Esophagus squamous epithelium (tissue), 5 donors: ENCODE measurements at places on chromosomes 4 and X.
A peak's percentile ranks its signal among the peaks of the same experiment; 100 is the strongest.

GRCh38 chrX:20527558-20528011 lies 260.9 kb upstream of the RPS6KA3 start:
- no peaks in the 10 kb centered on the region for H3K36me3 ChIP-seq
- no peak for DNase-seq
- no peaks in the 10 kb centered on the region for H3K27me3 ChIP-seq
- no peaks in the 10 kb centered on the region for H3K4me1 ChIP-seq

DNA sequence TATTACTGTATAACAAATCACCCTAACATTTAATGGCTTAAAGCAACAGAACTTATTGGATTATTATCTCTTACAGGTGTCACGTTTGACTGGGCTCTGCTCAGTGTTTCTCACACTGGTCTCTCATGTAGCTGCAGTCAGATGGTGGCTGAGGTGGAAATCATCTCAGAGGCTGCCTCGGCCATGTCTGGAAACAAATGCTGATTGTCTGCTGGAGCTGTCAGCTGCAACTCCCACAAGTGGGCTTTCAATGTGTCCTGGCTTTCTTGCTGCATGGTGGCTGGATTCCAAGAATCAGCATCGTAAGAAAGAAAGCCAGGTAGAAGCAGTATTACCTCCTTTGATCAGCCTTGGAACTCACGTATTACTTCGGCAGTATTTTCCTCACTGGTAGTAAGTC lies 277.6 kb downstream of the SPANXN1 start:
- H3K4me1 ChIP-seq = no peaks in the 10 kb centered on the region
- DNase-seq = no peak
- H3K27me3 ChIP-seq = no peaks in the 10 kb centered on the region
- H3K27ac ChIP-seq = no peak overlapping the region
- H3K36me3 ChIP-seq = no peaks in the 10 kb centered on the region

DNA sequence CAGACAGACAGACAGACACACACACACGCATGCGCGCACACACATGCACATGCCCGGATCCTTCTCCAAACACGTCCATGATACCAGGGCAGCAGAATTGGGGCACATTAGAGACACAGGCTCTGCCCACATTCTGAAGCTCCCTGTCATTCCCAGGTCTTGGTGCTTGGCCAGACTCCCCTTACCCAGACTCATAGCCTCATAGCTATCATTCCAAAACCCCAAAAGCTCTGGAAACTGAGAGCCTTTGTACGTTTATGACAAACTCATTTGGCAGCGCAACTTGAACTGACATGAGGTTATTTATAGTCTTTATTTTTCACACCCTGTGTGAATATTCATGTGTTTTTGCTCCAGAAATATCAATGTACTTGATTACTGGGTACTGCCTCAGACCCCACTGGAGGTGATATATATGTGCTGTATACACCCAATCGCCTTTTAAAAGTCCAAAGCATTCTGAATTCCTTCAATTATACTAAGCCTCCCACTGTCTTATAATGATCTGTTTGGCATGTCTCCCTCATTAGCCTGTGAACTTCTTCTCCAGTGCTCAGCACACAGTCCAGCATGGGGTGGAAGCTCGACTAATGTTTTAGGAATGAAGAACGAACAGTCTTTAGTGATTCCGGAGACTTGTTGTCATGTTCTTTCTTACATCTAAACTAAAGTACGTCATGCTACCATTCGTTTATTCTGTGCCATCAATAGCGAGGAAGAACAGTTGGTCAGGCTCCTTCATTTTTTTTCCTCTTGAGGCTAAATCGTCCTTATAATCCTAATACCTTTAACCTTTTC lies 45.0 kb downstream of the RTL9 start:
- H3K27ac ChIP-seq = no peak overlapping the region
- no peak overlapping the region for H3K4me3 ChIP-seq
- no peak for DNase-seq
- no peaks in the 10 kb centered on the region for H3K27me3 ChIP-seq

DNA sequence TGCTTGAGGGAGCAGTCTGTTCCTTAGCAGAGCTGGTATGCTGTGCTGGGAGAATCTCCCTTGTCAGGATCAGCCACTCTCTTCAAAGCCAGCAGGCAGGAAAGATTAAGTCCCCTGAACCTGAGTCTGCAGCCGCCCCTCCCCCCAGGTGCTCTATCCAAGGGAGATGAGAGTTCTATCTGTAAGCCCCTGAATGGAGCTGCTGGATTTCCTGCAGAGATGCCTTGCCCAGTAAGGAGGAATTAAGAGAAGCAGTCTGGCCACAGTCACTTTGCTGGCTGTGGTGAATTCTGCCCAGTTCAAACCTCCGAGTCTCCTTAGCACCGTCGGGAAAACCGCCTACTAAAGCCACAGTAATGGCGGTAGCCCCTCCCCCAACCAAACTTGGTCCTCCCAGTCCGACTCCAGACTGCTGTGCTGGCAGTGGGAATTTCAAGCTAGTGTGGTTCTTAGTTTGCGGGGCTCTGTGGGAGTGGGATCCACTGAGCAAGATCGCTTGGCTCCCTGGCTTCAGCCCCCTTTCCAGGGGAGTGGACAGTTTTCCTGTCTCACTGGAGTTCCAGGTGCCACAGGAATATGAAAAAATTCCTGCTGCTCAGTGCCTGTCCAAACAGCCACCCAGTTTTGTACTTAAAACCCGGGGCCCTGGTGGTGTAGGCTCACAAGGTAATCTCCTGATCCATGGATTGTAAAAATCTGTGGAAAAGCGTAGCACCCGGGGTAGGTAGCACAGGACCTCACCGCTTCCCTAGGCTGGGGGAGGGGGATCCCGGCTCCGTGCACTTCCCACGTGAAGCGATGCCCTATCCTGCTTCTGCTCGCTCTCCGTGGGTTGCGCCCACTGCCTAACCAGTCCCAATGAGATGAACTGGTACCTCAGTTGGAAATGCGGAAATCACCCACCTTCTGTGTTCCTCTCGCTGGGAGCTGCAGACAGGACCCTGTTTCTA lies 38.0 kb downstream of the RAB28 start:
- no peak overlapping the region for H3K4me3 ChIP-seq
- no peaks in the 10 kb centered on the region for H3K27me3 ChIP-seq

GRCh38 chrX:39930786-39931528 lies 166.8 kb downstream of the BCOR start:
- no peak overlapping the region for H3K4me3 ChIP-seq
- no peaks in the 10 kb centered on the region for H3K36me3 ChIP-seq
- H3K4me1 ChIP-seq = no peaks in the 10 kb centered on the region

DNA sequence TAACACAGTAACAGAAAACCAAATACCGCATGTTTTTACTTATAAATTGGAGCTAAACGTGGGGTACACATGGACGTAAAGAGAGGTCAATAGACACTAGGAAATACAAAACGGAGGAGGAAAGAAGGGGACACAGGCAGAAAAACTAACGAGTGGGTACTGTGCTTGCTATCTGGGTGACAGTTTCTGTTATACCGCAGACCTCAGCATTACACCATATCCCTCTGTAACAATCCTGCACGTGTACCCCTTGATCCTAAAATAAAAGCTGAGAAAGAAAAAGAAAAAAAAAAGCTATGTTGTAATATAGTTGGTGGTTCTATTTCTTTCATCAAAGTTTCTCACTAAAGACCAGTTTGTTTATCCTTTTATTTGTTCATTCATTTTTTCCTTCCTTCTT lies 47.9 kb upstream of the UNC5C start:
- H3K4me3 ChIP-seq = no peak overlapping the region
- H3K4me1 ChIP-seq = no peaks in the 10 kb centered on the region
- H3K27ac ChIP-seq = no peak overlapping the region
- no peak for DNase-seq

- H3K27me3 ChIP-seq = no peaks in the 10 kb centered on the region
- peaks cover 25% of the 10 kb centered on the region for H3K4me1 ChIP-seq
- H3K4me3 ChIP-seq = no peak overlapping the region
- no peak overlapping the region for H3K27ac ChIP-seq
Observed at GRCh38 chr4:7330031-7330596, 104.6 kb downstream of the PSAPL1 start.

GRCh38 chr4:13963601-13964000 lies 336.1 kb upstream of the BOD1L1 start:
- no peak for DNase-seq
- no peaks in the 10 kb centered on the region for H3K27me3 ChIP-seq
- H3K4me1 ChIP-seq = no peaks in the 10 kb centered on the region
- no peak overlapping the region for H3K4me3 ChIP-seq
- H3K27ac ChIP-seq = no peak overlapping the region

DNA sequence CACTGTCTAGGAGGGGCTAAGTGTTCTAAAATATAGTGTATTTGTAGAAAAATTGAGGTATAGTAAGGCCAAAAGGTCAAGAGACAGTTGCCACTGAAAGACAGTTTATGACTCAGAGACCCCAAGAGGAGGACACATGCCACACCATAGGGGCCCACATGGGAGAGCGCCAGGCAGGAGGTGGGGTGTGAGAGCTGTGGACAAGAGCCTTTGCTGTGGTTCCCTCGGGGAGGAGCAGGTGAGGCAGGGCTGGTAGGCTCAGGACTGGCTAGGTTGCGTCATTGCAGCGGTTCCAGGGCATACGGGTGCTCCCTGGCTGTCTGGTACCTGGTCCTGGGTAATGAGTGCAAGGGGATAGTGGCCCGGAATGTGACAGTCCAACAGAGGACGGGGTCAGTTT lies 37.6 kb downstream of the CCNQ start:
- H3K4me3 ChIP-seq = no peak overlapping the region
- H3K27ac ChIP-seq = no peak overlapping the region
- H3K4me1 ChIP-seq = no peaks in the 10 kb centered on the region
- H3K27me3 ChIP-seq = no peaks in the 10 kb centered on the region

GRCh38 chrX:22300130-22300529 lies 27.4 kb downstream of the CBLL2 start:
- H3K36me3 ChIP-seq = no peaks in the 10 kb centered on the region
- no peak for DNase-seq
- no peak overlapping the region for H3K27ac ChIP-seq
- no peak overlapping the region for H3K4me3 ChIP-seq

DNA sequence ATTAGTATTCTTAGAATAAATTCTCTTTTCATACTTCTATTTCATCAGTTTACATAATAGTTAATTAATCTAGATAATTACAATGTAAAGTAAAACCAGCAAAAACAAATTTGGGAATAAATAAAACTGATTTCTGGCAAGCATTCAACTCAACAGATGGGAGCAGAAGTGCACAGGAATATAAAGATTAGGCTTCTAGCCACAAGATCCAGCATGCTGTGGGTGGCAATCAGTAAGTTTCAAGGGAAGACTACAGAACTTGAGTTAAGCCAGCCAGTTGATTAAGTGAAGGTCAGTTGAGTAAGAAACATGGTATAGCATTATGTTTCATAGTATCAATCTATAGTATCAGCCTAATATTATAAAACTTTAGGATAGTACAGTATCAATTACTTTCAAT lies 324.2 kb upstream of the AADAT start:
- H3K4me1 ChIP-seq = no peaks in the 10 kb centered on the region
- no peak for DNase-seq
- no peak overlapping the region for H3K27ac ChIP-seq
- H3K4me3 ChIP-seq = no peak overlapping the region

GRCh38 chr4:75244325-75244724 lies 269.9 kb downstream of the RCHY1 start:
- no peak overlapping the region for H3K27ac ChIP-seq
- H3K27me3 ChIP-seq = no peaks in the 10 kb centered on the region
- no peaks in the 10 kb centered on the region for H3K36me3 ChIP-seq
- no peak for DNase-seq
- no peaks in the 10 kb centered on the region for H3K4me1 ChIP-seq

DNA sequence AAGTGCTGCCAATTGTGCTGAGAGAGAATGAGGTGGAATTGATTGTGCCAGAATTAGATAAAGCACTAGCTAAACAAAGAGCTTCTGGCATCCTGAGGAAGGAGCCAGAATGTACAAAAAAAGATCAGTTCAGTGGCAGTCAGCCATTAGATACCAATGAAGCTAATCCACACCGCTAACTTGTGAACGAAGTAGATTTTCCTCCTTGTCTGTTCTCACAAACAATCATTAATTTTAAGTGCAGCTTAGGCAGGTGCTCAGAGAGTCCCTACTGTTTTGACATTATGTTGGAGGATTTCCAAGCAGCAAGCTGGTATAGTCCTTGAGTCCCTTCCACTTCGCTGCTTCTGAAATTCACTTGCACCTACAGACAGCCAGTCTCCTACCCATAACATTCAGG lies 617.4 kb downstream of the CENPC start:
- no peak overlapping the region for H3K4me3 ChIP-seq
- no peak overlapping the region for H3K27ac ChIP-seq
- H3K36me3 ChIP-seq = no peaks in the 10 kb centered on the region

DNA sequence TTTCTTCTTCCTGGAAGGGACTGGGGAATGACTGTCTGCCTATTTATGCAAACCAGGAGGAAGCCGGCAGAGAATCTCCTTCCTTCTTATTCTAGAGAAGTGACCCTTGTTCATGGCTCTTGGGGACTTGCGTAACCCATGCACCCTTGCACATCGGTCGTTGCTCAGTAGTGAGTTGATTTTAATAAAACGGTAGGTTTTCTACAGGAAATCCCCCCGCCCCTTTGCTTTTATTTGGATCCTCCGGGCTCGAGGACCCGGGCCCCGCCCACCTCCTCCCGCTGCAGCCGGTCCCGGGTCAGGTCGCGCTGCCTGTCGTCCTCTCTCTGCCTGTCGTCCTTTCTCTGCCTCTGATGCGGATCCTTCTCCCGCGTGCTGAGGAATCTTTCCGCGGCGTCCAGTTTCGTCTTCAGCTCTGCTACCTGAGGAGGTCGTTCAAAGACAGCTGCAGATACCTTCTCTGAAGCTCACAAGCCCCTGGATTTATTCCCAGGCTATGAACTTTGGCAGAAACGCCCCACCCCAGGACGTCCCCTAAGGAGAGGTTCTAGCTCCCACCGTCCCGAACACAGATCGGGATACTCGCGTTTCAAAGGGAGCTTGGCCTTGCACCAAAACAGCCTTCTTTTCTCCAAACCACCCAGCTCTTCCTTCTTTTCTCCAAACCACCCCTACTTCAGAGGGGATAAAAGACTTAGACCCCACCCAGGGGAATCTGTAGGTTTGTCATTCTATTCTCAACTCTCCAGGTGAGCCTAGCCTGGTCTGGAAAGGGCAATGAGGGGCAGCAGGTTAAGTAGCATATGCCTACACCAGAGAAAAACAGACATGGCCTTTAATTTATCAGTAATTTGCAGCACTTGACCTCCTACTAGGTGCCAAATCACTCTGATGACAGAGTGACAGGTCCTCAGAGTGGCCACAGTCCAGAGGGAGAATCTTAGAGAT lies 7.0 kb downstream of the TNIP3 start:
- no peak for DNase-seq
- no peaks in the 10 kb centered on the region for H3K4me1 ChIP-seq
- peak overlapping the region; percentile 29 for H3K4me3 ChIP-seq
- no peaks in the 10 kb centered on the region for H3K36me3 ChIP-seq

- no peaks in the 10 kb centered on the region for H3K27me3 ChIP-seq
- no peaks in the 10 kb centered on the region for H3K4me1 ChIP-seq
- no peak for DNase-seq
Observed at GRCh38 chr4:138485498-138485897, 243.3 kb upstream of the SLC7A11 start.

GRCh38 chr4:1368421-1369090 lies 21.5 kb downstream of the UVSSA start:
- DNase-seq = no peak
- H3K4me1 ChIP-seq = peaks cover 13% of the 10 kb centered on the region
- peaks cover 4% of the 10 kb centered on the region for H3K36me3 ChIP-seq

GRCh38 chr4:93867416-93868001 lies 39.0 kb downstream of the ATOH1 start:
- no peaks in the 10 kb centered on the region for H3K36me3 ChIP-seq
- H3K27ac ChIP-seq = no peak overlapping the region
- H3K27me3 ChIP-seq = no peaks in the 10 kb centered on the region
- H3K4me1 ChIP-seq = no peaks in the 10 kb centered on the region
- no peak overlapping the region for H3K4me3 ChIP-seq
- DNase-seq = no peak

GRCh38 chr4:5423670-5424069 lies 284.7 kb downstream of the EVC2 start:
- no peaks in the 10 kb centered on the region for H3K27me3 ChIP-seq
- no peak for DNase-seq
- no peak overlapping the region for H3K27ac ChIP-seq
